Cortex of kidney (tissue), 1 donor: ENCODE measurements at places on chromosomes 7 and 10.

GRCh38 chr10:30467651-30468338 lies 33.8 kb downstream of the MAP3K8 start:
- no peak for DNase-seq

DNA sequence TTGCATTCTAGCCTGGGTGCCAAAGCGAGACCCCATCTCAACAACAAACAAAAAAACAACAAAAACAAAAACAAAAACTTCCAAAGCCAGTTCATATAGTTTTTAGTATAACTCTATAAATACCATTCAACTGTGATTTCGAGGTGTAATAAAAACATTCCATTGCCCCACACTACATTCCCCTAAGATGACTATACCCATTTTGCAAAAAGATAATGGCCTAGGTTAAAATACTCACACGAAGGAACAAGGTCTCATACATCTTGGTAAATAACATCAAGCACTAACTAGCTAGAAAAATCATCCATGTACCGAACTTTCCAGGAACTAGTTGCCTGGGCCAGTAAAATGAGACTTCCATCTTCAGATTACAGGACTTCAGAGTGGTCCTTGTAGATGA lies 55.4 kb downstream of the GLI3 start:
- no peak for DNase-seq

- no peak for DNase-seq
These were observed 263.9 kb upstream of the FZD1 start for GRCh38 chr7:90999989-91000979.

- DNase-seq, result no peak
These were observed 56.4 kb downstream of the UNCX start for GRCh38 chr7:1288996-1289551.

- DNase-seq, result no peak
These were observed 90.4 kb downstream of the AKR1D1 start for GRCh38 chr7:138166681-138167080.

GRCh38 chr7:120190566-120190965 lies 82.4 kb upstream of the KCND2 start:
- DNase-seq, result no peak

GRCh38 chr10:113485736-113486135 lies 67.1 kb upstream of the HABP2 start:
- no peak for DNase-seq

DNA sequence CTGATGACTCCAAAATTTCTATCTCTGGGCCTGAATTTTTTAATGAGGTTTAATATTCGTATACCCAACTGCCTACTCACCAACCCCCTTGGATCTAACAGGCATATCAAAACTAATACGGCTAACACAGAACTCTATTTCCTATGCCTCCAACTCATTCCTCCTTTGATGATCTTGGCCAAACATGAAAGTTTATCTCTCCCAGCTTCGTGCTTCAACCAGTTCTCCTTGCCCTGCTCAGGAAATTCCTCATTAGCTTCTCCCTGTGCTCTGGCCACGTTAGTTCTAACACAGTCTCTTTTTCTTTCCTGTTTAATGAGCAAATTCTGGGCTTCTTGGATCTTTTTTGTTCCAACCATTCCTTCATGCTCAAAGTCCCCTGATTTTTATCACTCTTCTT lies 138.9 kb upstream of the PTN start:
- DNase-seq, result no peak

GRCh38 chr10:121063744-121064143 lies 212.6 kb downstream of the WDR11 start:
- no peak for DNase-seq

GRCh38 chr10:131650169-131650705 lies 250.6 kb upstream of the PPP2R2D start:
- no peak for DNase-seq

- no peak for DNase-seq
These were observed 123.4 kb upstream of the NEBL start for GRCh38 chr10:21020545-21020944.

DNA sequence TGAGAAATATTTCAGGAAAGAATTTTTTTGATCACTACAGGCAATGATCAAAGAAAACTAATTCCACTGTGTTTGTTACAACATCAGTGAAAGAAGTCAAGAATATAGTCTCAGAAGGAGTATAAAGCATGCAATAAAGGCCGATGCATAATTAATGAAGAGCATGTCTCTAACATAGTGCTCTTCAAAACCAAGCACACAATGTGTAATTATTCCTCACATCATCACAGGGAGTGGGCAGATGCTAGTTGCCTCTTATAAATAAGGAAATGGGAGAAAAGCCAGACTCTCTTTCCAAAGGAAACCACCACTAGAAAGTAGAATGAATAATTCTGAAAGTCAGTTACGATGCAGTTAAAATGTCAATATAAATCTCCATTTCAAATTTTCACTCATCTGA lies 220.1 kb downstream of the TEX36 start:
- no peak for DNase-seq

DNA sequence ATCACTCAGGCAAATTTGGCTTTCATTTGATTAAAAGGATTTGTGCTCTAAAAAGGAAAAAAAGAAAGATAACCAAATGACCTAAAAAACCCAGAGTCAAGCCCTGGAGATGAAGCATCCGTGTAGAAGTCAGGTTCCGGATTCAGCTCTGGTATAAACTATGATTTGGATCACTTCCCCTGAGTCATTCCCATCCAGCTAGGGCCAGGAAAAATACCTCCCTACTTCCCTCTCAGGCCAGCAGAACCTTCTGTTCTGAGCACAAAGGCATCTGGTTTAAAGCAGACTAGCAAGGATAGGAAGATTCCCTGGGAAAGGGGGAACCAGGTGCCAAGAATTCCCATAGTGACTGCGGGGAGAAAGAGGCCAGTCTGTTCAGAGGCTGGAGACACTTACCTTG lies 25.7 kb upstream of the NDST2 start:
- no peak for DNase-seq

GRCh38 chr10:127343821-127344220 lies 147.4 kb upstream of the INSYN2A start:
- DNase-seq, result no peak

- no peak for DNase-seq
These were observed 50.4 kb upstream of the C7orf33 start for GRCh38 chr7:148540041-148540738.

GRCh38 chr10:26445411-26446031 lies 7.4 kb downstream of the APBB1IP start:
- DNase-seq, result no peak

- no peak for DNase-seq
These were observed 386.8 kb upstream of the ADARB2 start for GRCh38 chr10:2124135-2124534.

DNA sequence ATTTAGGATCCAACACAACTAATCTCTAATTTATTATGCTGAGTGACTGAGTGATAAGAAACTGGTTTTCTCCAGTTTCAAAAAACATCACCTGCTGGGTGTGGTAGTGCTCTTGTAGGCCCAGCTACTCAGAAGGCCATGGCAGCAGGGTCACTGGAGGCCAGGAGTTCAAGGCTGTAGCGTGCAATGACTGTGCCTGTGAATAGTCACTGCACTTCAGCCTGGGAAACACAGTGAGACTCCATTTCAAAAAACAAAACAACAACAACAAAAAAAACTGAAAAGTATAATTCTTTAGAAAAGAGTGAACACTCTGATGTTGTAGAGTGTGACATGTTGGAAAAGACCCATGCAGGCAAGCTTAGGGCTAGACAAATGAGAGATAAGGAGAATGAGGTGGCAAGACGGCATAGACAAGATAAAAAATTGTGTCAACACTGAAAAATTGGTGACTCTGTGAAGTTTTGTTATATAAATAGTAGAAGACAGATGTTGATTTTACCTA lies 150.1 kb upstream of the GPR22 start:
- DNase-seq, result no peak

- DNase-seq, result no peak
These were observed 3.3 kb downstream of the PRSS1 start for GRCh38 chr7:142752376-142753225.

DNA sequence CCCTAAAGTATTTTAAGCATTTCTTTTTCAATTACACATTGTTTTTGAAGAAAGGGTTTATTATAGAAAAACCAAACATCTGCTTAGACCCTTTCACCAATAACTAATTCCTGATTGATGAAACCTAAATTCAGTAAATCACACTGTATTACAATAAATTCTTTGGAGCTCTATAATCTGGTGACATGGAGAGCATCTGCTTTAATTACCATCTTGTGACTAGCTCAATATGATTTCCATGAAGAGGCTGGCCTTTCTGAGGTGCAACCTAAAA lies 9.7 kb downstream of the HYCC1 start:
- DNase-seq, result no peak

DNA sequence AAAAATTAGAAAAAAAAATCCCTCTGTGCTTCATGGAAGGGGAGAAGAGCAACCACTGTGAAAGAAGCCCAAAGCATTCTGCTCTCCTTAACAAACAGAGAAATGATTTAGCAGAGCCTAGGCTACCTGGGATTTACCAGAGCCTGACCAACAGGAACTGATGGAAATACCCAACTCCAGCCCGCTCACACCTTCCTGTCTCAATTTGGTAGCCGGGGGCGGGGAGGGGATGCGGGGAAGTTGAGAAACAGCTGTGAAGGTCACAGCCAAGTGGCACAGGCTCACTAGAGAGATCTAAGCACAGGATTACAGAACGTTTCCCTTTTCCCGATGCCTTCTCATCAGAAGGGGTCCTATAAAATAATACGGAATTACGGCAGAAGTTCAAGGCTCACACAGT lies 17.6 kb downstream of the RSU1 start:
- DNase-seq, result no peak

- no peak for DNase-seq
These were observed 16.5 kb upstream of the SGMS1 start for GRCh38 chr10:50640238-50640637.

DNA sequence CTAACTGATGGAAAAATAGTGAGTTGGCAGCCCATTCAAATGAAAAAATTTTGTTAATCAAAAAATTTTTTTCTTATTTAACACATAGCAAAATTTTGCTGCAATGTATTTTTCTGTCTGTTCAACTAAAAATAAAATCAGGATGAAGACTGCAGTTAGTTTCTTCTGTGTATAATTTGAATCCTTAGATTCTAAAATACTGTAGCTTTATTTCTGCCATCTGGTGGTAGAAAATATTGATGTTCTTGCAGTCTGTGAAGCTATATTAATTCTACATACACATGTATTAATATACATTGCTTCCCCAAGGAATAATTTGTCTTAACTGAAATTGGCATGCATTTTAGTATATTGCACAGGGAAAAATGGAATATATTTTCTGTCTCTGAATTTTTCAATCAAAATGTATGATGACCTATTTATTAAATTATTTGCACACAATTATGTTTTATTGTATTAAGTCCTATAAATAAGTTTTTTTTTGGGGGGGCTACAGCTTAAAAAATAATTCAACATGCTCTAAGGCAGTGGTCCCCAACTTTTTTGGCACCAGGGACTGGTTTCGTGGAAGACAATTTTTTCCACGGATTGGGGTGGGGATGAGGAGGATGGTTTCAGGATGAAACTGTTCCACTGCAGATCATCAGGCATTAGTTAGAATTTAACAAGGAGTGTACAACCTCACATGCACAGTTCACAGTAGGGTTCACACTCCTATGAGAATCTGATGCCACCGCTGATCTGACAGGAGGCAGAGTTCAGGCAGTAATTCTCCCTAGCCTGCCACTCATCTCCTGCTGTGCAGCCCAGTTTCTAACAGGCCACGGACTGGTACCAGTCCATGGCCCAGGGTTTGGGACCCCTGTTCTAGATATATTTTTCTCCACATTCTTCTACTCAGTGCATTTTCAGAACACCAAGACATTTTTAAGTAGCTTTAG lies 119.4 kb downstream of the GNAT3 start:
- DNase-seq, result no peak

DNA sequence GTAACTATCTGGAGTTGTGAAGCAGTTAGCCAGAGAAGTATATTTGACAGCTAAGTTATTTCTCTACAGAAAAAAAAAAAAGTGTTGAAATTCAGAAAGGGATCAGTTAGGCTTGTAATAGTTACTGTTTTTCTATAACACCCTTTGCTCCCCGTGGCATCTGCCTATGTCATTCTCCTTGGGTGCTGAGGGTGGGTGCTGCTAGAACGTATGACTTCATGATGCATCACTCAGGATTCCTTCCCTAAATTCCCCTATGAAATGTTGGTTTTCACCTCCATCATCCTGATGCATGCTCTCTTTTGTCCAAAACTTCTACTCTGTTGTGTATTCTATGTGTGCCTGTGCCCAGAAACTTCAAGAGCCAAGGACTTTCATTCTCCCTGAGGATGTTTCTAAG lies 536.4 kb downstream of the GRM8 start:
- DNase-seq, result no peak

DNA sequence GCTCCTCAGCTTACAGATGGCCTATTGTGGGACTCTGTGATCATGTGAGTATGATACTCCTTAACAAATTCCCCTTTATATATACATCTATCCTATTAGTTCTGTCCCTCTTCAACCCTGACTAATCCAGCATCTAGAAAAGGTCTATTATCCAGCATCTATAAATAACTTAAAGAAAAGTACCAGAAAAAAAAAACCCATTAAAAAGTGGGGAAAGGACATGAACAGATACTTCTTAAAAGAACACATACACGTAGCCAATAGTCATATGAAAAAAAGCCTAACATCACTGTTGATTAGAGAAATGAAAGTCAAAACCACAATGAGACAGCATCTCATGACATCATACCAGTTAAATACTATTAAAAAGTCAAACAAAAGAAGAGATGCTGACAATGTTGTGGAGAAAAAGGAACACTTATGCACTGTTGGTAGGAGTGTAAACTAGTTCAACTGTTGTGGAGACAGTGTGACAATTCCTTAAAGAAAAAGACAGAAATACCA lies 549.5 kb upstream of the GRM3 start:
- no peak for DNase-seq

GRCh38 chr7:136086712-136087111 lies 109.6 kb upstream of the MTPN start:
- no peak for DNase-seq

GRCh38 chr10:85413570-85413969 lies 953.0 kb downstream of the GRID1 start:
- DNase-seq, result no peak

DNA sequence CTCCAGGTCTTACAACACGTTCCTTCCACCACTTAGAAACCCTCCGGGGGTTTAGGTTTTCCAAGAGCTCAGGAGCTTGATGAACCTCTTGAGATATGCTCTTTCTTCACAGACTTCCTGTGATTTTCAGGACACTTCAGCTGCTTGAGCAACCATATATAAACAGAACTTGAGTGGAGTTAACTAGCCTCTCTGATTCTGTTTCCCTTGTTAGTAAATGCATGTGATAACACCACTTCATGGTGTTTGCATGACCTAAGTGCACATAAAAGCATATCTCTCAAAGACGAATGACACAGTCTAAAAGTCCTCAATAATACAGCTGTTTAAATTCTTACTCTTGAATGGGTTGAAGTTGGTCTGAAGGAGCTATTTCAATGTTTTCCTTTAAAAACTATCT lies 9.9 kb downstream of the PRR15 start:
- no peak for DNase-seq

GRCh38 chr7:117530390-117530789 lies 50.6 kb downstream of the CFTR start:
- no peak for DNase-seq

GRCh38 chr7:913736-914520 lies 37.6 kb downstream of the GET4 start:
- DNase-seq, result no peak

GRCh38 chr10:42556931-42557330 lies 81.4 kb downstream of the ZNF33B start:
- no peak for DNase-seq
